AG04450 (cell line): ENCODE measurements at places on chromosomes 5 and 9.

- DNase-seq, result no peak
These were observed 33.1 kb downstream of the SH3GL2 start for GRCh38 chr9:17611917-17612316.

DNA sequence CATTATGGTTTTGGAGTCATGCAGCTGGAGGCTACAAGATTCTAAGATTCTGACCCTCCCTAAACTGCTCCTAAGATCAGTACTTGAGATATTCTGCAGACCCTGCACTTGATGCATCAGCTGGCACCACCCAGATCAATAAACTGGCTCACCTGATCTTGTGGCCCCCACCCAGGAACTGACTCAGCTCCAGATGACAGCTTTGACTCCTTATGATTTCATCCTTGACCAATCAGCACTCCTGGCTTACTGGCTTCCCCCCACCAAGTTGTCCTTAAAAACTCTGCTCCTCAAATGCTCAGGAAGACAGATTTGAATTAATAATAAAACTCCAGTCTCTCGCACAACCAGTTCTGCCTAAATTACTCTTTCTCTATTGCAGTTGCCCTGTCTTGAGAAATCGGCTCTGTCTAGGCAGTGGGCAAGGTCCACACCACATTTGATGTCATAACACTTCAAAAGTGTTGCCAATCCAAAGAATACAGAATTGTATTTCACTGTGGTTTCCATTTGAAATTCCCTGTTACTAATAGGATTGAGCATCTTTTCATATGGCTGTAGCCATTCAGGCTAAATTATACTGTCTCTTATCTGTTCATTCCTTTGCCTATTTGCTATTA lies 14.8 kb upstream of the SLC30A5 start:
- no peak for DNase-seq

- DNase-seq, result no peak
These were observed 140.2 kb downstream of the ENC1 start for GRCh38 chr5:74500110-74500917.

GRCh38 chr9:18330401-18331309 lies 143.3 kb upstream of the ADAMTSL1 start:
- no peak for DNase-seq

DNA sequence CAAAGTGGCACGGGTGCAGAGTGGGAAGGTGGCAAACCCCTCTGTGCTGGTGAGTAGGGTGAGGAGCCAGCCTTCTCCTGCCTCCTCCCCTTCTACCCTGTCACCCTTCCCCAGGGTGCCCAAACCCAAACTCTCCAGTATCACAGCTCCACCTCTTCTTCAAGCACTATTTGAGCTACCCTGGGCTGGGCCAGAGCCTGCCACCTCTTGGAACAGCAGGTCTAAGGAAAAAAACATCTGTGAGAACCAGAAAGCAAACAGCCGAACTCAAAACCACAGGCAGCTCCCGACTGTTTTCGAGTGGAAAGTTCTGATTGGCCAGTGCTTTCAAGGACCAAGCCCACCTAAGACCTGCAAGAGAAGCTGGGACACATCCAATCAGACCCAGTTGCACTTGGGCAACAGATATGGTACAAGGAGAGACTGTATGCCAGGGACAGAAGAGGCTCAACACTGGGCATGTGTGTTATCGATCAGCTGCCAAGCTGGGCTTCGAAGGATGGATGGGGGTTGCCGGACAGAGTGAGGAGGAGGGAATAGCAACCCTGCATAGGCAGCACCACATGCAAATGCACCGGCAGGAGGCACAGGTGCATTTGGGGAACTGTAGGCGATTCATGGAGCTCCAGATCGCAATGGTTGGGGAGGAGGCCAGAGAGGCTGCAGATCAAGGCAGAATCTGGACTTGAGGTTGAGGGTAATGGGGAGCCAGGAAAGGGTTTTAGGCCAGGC lies 19.7 kb downstream of the ACSL6 start:
- DNase-seq, result no peak

DNA sequence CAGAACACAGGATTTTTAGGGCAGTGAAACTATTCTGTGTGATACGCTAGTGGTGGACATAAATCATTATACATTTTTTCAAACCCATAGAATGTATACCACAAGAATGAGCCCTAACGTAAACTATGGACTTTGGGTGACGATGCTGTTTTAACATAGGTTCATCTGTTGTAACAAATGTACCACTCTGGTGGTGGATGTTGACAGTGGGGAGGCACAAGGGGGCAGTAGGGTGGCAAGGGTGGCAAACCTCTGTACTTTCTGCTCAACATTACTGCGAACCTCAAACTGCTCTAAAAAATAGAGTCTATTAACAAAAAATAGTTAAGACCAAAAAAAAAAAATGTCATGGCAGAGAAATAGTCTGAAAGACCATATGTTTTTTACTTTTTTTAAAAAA lies 9.1 kb upstream of the MVB12B start:
- DNase-seq, result no peak

- DNase-seq, result no peak
These were observed 411.6 kb downstream of the BNC2 start for GRCh38 chr9:16458696-16459420.

- no peak for DNase-seq
These were observed 6.3 kb downstream of the DOLK start for GRCh38 chr9:128940946-128941755.
